IPS DF 19.7 (cell line): ENCODE measurements at places on chromosomes 16 and 17.

DNA sequence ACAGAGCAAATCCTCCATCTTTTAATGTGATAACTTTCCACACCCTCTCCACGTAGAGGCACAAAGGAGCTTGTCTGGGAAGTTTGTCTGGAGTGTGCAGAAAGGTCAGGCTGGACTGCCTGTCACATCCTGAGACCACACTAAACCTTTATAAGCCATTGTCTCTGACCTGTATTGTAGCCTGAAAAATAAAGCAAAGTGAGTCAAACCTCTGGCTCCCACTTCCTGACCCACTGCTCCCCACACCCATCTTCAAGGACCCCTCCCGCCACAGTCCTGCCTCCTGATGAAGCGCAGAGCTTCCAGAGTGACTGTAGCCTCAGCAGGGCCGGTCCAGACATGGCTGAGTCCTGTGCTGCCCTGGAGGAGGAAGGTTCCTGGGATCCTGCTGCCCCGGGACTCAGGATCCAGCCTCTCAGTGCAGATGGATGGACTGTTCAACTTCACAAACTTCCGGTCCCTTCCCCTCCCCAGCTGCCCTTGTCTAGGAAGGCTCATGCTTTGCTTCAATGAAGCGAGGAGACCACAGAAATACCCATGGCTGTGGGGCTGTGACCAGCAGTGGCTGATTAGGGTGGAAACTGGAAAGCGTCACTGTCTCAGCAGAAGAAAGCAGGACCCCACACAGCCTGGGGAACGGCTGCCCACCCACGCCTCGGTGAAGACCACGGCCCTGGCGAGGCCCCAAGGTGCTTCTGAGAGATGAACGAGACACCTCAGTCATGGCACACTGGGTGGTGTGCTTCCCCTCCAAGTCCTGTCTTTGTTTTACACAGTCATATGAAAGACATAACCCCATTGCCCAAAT is 30.9 kb upstream of the CLEC18B start:
- DNase-seq: no peak

DNA sequence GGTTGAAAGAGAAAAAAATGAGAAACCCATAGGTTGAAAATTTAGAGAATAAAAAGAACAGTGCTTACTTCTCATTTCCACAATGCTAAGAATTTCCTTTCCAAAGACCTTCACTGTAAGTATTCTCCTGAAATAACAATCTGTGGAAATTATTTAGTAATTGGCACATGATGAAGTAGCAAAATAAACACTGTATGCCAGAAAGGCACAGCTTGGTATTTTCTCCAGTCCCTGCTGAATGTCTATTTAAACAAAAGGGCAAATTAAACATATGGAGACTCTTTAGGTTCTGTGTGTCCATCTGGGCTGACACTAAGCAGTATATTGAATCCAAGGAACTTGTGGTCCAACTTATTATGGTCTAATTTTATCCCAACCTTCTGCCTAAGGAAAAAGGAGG is 46.1 kb downstream of the CHCT1 start:
- DNase-seq: no peak

DNA sequence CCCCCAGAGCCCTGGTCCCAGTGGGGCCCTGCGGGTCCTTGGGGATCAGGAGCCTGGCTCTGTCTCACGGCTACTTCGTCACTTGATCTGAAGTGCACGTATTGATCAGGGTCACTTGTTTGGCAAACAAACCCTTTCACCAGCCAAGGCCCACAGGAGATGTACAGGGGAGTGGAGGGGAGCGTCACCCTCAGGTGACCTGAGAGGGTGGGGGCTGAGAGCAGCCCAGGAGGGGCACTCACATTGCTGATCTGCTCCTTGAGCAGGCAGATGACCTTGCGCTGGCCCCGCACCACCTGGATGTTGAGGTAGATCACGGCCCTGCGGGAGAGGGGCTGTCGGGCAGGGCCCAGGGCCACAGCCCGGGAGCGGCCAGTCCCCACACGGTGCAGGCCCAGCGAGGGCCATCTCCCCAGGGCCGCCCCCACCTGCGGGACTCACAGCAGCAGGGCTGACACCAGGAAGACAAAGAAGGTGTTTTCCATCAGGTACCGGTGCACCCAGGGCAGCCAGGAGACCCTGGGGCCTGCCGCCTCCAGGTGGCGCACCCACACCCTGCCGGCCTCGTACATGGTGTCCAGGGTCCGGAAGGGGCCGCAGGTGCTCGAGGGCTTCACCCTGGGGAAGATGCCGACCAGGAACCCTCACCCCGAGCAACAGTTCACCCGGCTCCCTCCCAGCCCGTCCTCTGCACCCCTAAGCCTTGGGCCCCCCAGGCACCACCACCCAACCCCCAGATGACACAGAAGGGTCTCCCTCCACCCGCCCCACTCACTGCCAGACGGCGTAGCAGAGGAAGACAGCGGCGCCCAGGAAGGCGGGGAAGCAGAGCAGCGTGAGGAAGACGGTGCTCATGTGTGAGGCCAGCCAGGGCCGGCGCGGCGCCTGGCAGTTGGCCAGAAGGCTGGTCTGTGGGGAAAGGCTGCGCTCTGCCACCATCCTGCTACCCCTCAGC is 11.3 kb downstream of the TMC6 start:
- no peak for DNase-seq

DNA sequence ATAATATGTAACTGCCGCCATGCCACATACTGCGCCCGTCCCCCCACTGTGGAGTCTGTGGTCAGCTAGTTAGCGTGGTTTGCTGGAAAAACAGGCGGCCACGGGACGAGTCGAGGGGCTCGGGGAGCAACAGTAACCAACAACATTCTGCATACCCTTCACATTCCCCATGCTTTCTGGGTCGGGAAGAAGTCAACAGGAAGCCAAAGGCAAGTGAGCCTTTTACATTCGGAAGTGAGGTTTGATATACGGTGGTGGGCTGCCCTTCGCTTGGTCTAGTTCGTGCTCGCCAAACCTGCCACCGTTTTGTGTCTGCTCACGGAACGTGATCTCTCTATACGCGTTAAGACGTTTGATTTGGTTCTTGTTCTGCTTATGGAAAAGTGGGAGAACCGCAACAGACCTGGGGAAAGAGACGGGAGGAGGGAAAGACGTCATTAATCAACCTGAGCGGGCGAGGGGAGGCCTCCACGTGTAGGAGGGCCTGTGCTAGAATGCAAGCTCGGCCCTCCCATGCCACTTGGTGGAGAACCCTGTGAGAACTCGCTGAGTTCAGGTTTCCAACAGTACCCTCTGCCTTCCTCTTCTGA is 28.9 kb upstream of the CFAP20 start:
- no peak for DNase-seq

DNA sequence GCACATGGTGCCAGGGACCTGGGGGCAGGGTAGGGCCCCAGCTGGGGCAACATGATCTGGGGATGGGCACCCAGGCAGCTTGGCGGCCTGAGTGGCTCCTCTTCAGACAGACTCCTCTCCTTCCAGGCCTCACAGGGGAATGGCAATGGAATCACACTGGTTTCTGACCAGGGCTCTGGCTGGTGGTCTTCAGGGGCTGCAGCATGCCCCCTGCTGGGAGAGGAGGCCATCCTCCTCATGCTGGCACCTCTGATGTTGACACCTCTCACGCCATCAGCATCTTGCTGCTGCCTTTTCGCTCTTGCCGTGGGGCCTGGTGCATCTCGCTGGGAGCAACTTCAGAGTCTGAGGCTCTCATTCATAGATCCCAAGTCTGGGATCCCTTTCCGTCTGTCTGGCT is 11.2 kb upstream of the GFOD2 start:
- no peak for DNase-seq

GRCh38 chr17:55540414-55541091 is 29.3 kb upstream of the SMIM36 start:
- DNase-seq: no peak

DNA sequence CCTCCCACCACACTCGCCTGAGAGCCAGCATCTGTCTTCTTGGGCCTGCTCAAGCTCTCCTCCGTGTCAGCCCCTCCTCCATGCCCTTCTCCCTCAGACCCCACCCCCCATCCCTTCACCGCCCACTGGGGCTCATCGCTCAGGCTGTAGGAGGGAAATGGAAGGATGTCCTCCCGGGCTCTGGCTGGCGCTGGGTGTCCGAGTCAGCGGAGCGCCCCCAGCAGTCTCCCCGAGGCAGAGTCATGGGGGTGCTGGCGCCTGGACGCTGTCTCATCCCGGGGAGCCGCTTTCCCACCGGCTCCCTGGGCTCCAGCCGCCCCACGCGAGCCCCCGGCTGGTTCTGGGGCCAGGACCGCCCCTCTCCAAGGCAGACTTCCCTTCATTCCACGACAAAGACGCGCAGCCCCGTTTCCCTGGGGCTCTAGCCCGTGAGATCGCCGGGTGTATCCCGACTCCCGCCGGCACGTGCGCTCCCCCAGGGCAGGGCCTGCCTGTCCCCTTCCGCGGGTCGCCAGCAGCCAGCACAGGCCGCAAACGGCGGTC is 428 bp upstream of the ANTKMT start:
- DNase-seq: no peak

DNA sequence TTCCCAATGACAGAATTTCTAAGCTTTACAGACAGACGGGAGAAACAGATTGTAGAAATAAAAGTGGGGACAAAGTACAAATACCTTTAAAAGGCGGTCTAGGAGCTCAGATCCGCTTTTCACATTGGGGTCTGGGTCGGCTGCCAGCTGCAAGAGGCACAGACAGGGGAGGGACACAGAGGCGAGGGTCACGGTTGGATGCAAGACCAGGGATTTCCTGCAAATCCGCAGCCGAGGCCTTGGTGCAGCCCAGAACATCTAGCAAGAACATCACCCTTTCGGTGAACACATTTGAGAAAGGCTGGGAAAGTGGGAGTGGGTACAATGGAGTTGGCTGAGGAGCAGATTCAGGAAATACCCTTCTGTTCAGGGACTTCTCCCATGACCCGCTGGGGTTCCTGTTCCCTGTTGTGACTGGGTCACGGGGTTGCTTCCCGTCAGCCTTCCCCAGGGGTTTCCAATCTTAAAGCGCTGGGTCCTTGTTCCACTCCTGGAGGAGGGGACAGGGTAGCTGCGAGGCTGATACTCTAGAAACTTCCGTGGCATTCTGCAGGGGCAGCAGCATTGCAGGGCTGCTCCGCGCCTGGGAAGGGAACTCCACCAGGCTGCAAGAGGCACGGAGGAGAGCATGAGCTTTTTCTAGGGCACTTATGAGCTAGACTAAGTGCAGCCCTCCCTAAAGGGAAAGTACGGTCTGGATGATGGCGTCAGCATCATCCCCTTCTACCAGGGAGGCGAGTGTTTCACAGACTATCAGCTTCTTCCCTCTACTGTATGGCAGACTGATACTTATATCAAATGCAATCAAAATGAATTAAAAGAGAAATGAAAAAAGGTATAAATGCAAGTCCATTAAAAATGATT is 16.0 kb downstream of the VAC14 start:
- no peak for DNase-seq

- no peak for DNase-seq
Observed at GRCh38 chr17:51354936-51355335, 94.6 kb downstream of the UTP18 start.

- DNase-seq: no peak
Observed at GRCh38 chr16:85285681-85286065, 173.4 kb upstream of the CIBAR2 start.

DNA sequence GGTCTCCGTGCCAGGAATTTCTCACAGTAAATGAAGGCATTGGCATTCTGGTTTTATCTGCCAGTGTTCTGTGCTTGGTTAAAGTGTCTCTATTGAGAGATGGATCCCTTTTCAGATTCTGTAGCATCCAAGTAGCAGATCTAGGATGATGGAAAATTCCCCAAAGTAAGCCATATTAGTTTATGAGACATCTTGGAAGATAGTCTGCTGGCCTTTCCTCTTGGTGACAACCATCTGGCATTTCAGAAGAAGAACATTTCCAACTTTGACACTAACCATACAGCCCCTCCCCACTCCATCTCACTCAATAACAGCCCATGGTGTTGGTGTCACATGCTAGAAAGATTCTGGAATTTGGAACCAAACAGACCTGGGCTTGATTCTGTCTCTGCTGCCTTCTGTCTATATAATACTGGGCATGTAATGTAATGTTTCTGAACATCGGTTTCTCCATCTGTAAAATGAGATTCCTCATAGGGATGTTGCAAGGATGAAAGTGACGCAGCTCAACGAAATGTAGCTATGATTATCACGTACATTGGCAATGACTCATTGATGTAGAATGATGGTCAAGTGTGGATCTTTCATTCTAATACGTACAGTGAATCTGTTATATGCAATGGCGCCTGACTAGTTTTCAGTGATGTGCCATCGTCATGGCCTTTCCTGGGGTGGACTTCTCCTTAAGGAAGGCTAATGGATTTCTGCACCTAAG is 32.6 kb upstream of the PIRT start:
- no peak for DNase-seq

DNA sequence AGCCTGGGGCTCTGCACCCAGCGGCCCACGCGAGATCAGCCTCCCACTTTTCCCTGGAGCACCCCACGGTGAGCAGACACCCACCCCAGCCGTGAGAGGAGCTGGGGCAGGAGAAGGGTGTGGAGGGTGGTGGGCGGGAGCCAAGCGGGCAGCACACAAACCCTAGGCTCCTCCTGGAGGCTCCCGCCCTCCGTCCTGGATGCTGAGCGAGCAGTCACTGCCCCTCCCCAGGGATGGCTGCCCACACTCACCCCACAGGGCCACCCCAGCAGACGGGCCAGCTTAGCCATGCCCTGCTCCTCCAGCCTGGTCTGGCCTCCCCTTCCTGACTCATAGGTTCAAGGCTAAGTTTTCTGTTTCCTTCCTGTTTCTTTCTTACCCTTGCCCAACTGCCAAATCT is 15.7 kb upstream of the ABCC3 start:
- no peak for DNase-seq

GRCh38 chr16:66361604-66362135 is 4.8 kb upstream of the CDH5 start:
- DNase-seq: no peak

GRCh38 chr17:1434150-1434549 is 21.9 kb downstream of the CRK start:
- no peak for DNase-seq

DNA sequence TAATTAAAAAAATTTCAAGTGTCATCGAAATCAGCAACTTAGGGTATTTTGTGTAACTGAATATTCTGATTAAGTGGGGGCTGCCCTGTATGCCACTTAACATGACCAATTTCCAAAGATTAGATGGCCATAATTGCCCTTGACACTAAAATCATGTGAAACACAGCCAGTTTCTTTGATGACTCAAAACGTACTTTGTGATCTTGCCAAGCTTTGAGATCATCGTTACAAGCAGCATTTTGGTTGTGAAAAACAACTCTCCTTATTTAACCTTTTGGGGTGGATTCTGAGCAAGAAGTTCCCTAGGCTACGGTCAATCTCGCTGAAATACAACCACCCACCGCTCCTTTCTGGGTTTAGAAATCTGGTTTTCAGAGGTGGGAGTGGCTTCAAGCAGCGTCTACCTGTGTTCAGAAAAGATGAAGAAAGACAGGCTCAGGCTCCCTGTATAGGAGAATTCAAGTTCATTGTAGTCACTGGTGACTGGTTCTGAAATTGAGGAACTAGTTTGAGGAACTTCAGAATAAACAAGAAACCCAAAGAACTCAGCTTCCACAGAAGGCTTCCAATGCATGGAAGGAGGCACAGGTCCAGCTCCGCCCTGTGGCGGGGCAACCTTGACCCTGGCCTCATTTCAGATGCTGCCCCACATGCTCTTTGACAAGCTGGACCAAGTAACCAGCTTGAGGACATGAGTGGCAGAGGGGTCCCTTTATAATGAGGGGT is 9.4 kb downstream of the MAP3K14 start:
- DNase-seq: no peak

GRCh38 chr16:4344983-4345835 is 5.9 kb downstream of the PAM16 start:
- no peak for DNase-seq

- DNase-seq: no peak
Observed at GRCh38 chr17:6608321-6608720, 32.2 kb downstream of the KIAA0753 start.
